AG08396 (cell line): ENCODE measurements at places on chromosomes 4 and X.

DNA sequence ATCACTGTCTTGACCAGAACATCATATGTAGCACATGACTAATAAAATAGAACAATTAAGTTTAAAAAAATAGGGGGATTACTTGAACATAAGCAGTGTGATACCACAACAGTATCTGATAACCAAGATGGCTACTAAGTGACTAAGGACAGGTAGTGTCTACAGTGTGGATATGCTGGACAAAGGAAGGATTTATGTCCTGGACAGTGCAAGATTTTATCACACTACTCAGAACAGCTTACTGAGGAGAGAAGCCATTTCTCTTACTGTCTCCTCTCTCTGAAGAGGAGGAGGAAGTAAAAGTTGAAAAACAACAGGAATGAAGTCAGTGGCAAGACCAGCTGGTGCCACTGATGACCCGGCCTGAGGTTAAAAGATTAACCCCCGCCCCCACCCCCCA, 4.0 kb upstream of the SLC10A7 start:
- DNase-seq: no peak

- DNase-seq: no peak
These were observed 108.6 kb downstream of the CENPC start for GRCh38 chr4:67436742-67437141.

DNA sequence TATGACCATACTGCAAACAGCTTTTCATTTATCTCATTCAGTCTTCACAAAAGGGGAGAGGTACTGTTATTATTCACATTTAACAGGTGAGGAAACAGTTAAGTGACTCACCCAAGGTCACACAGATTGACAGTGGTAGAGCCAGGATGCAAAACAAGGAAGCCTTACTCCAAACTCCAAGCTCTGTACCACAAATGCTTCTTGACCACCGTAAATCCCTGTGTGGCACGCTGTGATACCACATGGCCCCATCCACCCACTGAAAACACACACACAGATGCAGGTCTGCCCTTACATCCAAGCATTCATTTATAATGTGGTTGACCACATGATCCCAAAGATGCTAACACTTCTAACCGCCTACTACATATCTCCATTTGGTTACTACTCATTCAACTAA, 129.5 kb downstream of the TSPAN5 start:
- no peak for DNase-seq

GRCh38 chrX:12360986-12361598, 222.8 kb downstream of the FRMPD4 start:
- DNase-seq: no peak

DNA sequence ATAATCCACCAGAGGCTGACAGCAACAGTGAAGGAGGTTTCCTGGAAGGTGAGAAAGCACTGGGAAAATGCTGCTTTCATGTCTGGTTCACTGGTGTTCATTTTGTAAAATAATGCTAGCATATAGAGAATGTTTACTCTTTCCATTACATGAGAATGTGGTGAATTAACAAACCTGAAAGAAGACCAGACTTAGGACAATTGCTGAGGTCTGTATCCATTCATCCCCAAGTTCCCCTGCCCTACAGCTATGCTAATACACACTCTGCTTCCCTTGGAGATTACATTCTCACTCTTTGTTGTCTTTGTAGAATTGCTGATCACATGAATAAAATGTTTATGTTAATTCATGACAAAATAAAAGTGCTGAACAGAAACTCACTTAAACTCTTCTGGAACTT, 99.5 kb downstream of the ARHGAP6 start:
- DNase-seq: no peak

- DNase-seq: no peak
These were observed 93.5 kb upstream of the TRIM2 start for GRCh38 chr4:153110739-153111138.

DNA sequence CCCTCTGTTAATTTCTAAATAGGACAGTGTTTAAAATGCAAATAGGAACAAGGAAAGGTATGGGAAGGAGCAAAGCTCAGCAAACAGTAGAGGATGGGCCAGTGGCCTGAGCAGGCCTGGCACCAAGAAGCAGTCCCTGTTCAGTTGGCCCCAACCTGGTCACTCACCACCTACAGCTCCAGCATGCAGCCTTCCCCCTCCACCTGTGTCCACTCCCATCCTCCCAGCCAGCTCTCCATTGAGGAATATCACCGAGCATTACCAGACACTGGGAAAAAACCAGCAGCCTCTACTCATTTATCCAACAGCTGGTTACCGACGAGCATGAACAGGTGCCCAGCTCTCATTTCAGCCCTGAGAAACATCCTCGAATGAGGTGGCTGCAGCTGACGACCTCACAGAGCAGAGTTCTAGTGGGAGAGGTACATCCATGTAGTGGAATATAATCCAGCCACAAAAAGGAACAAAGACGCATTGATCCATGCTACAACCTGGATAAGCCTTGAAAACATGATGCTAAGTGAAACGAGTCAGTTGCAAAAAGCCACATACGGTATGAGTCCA, 25.6 kb downstream of the CD99L2 start:
- no peak for DNase-seq
